ENCODE measurements at places on chromosomes 11 and 22.

- no peak for DNase-seq
Measured at GRCh38 chr22:17802822-17803221, 28.6 kb upstream of the BID start.

DNA sequence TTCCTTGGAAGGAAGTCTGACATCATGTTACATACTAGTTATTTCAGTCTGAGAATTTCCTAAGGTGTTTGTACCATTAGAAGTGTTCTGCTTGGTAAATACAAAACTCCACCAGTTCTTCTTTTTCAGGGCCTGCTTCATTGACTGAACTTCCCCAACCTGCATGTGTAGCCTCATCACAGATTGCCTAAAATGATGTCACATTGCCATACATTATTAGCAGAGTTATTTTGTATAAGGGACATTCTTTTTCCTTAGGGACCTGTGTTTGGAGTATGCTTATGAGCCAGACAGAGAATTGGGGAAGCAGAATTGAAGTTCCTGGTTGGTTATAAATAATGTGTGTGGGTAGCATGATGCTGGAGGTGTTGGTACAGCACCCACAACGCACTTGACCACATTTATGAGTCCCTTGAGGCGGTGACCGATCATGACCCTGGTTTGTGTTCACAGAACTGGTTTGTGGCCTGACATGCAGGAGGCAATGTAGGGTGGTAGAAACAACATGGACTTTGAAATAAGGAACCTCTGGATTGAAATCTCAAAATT, 16.4 kb upstream of the MMP7 start:
- peak; percentile 73 for DNase-seq

DNA sequence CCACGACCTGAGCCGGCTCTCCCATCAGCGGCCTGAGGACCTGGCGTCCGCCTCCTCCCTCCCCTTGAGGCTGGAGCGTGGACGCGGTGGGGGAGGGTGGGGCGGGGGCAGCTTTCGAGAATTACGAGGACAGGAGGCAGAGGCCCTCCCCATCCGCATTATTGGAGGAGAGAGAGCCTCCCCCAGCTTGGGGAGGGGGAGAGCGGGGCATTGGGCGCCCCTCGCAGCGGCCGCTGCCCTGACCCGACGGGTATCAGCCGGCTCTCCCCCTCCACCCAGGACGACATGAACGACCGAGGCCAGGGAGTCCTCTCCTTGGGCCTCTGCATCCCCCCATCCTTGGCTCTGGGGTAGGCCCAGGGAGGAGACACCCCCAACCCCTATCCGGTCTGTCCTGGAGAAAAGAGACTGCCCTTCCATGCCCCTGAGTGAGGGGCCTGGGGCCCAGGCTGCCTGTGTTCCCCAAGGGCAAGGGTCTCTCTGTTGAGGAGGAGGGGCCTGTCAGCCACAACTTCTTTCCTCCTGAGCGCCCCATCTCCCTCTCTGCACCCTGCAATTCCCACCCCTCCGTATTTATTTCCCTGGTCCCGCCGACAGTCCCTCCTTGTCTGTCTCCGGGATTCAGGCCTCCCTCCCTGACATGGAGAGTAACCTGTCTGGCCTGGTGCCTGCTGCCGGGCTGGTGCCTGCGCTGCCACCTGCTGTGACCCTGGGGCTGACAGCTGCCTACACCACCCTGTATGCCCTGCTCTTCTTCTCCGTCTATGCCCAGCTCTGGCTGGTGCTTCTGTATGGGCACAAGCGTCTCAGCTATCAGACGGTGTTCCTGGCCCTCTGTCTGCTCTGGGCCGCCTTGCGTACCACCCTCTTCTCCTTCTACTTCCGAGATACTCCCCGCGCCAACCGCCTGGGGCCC, 495 bp downstream of the GPR137 start:
- DNase-seq = no peak

DNA sequence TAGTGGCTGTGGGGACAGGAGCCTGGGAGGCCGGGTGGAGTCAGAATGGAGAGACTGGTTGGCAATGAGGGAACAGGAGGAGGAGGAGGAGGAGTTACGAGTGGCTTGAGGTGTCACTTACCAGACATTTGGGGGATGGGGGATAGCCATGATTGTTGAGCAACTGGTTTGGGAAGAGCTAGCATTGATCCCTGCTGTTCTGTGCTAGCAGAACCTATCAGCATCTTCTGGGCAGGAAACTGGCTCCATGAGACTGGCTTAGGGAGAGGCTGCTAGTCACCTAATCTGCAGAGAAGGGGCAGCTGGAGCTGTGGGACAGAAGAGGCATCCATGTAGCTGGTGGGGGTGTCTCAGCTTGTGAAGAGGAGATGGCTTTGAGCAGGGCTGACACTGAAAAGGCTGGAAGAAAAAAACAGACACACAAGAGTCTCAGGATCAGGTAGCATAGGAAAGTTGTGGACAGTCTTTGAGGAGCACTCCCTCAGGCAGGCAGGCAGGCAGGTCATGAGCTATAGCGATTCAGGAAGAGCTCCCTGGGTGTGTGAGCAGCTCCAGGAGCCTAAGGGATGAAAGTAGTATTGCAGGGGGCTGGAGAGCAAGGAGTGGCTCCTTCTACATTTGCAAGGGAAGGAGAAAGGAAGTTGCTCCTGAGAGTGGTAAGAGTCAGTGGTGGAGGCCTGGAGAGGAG, 22.3 kb downstream of the PIK3IP1 start:
- DNase-seq = no peak

- no peak for DNase-seq
Measured at GRCh38 chr22:47333625-47334024, 571.2 kb downstream of the TBC1D22A start.

- no peak for DNase-seq
Measured at GRCh38 chr11:83956119-83956697, 670.0 kb upstream of the CCDC90B start.

DNA sequence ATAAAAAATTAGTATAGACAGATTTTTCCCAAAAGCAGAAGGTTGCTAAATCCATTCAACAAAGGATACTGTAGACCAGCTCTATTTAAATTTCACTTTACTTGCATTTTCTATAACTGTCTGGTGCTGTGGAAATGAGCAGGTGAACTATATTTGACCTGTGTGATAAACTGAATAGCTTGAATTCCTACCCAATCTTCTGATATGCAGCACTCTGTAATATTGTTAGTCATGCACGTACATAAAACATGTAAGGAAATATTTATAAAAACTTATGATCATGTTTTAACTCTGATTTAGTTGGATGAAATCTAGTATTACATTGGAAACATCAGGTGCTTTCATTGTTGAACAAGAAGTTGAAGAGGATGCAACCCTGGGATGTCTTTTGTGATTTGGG, 213.6 kb downstream of the DBX1 start:
- no peak for DNase-seq

- DNase-seq = no peak
Measured at GRCh38 chr11:101867951-101868350, 46.9 kb upstream of the CEP126 start.

GRCh38 chr22:30832407-30832987, 136.1 kb downstream of the MORC2 start:
- no peak for DNase-seq

GRCh38 chr11:95698676-95699557, 90.7 kb downstream of the FAM76B start:
- DNase-seq = no peak

DNA sequence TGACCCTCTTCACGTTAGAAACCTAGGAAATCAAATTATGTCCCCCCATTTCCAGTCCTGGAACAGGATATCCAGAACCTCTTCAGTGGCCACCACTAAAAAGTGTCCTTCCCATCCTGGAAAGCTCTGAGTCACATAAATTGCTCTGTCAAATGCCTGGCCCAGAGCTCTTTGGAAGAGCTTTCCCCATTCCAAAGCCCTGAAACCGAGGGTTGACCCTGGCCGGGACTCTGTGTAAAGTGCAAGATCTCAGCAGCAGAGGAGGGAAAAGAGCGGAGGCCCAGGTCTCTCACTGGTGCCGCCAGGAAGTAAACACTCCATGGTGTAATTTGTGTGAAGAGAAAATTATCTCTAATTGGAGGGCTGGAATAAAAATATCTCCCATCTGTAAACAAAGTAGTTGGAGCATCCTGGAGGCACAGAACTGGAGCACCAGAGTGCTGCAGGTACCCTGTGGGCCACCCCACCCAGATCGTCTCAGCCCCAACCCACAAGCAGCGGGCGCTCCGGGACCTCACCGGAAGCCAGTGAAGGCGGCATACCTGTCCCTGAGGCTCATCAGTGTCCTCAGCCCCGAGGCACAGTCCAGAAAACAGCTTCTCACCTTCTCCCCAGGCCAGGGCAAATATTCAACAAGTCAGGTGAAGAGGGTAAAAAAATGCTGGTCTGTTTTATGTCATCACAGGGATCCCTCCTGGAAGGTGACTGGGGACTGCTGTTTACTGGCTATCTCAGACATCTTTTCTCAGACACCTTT, 4.7 kb upstream of the JAM3 start:
- DNase-seq = no peak

- no peak for DNase-seq
Measured at GRCh38 chr11:130431801-130432200, 3.4 kb upstream of the ADAMTS8 start.

- no peak for DNase-seq
Measured at GRCh38 chr11:83571302-83571701, 285.1 kb upstream of the CCDC90B start.

DNA sequence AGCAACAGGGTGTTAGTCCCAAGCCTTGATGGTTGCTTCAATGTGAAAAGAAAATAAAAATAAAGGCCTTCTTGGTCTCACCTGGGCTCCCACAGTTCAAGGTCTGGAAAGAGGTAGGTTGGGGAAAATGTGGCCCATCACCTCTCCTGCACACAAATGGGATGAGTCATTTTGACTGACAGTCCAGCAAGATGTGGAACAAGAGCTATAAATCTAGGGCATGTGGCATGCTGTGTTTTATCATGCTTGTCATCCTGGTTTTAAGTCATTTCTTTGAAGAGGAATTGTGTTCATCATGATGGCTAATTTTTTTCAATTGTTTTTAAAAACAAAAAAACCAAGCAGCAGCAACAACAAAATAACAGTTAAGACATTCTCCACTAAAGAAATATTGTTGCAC, 503.7 kb downstream of the NTM start:
- DNase-seq = no peak

- DNase-seq = no peak
Measured at GRCh38 chr22:19271856-19272535, 19.5 kb downstream of the CLTCL1 start.

- DNase-seq = no peak
Measured at GRCh38 chr22:38082986-38083710, 836 bp downstream of the SLC16A8 start.

GRCh38 chr11:64670975-64671374, 52.0 kb downstream of the NRXN2 start:
- DNase-seq = no peak

DNA sequence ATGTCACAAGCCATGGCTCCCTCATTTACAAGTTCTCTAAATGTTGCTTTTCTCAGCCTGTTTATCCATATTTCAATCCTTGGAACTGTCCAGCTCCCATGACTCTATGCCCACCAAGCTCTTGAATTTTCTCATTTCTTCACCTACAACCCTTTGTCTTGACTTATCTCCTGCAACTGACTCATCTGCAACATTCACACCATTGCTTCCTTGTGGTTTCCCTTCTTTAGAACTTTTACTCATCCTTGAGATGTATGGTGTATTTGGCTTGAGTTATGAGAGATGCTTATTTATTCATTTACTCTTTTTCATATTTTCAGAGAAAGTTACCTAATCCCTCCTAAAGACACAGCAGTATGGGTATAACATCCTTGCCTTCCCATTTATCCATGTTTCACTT, 18.8 kb downstream of the TRIM34 start:
- no peak for DNase-seq

- DNase-seq = no peak
Measured at GRCh38 chr11:43035086-43035485, 276.7 kb upstream of the API5 start.

DNA sequence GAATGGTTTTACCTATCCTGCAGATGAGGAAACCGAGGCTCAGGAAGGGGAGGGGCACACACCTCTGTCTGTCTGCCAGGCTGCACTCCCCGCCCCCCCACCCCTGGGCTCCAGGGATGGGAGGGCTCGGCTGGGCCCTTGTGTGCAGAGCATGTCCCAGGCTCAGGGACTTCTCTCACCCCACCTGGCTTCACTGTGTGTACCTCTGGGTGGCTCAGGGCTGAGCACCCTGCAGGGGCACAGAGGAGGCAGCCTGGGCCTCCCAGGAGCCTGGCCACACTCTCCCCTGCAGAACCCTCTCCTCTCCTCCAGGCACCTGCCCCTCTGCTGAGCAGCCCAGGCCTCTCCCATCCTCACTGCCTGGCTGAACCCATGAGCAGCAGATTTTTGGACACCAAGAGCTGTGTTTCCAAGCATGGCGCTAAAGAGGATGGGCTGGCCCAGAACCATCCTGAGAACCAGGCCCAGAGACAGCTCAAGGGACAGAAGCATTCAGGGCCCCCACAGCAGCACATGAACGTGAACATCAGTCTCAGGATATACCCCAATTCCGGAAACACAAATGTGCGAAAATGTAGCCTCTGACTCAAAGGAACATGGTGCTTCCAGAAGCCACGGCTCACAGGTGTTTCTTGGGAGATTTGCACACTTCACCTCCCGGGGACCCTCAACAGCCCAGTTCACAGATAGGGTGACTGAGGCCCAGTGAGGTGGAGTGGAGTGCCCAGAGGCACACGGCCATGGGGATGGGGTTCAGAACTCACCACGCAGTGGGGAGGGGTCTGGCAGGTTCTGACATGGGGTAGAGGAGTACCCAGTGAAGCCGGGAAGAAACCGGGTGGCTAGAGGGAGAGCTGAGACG, 10.5 kb downstream of the EMID1 start:
- no peak for DNase-seq

DNA sequence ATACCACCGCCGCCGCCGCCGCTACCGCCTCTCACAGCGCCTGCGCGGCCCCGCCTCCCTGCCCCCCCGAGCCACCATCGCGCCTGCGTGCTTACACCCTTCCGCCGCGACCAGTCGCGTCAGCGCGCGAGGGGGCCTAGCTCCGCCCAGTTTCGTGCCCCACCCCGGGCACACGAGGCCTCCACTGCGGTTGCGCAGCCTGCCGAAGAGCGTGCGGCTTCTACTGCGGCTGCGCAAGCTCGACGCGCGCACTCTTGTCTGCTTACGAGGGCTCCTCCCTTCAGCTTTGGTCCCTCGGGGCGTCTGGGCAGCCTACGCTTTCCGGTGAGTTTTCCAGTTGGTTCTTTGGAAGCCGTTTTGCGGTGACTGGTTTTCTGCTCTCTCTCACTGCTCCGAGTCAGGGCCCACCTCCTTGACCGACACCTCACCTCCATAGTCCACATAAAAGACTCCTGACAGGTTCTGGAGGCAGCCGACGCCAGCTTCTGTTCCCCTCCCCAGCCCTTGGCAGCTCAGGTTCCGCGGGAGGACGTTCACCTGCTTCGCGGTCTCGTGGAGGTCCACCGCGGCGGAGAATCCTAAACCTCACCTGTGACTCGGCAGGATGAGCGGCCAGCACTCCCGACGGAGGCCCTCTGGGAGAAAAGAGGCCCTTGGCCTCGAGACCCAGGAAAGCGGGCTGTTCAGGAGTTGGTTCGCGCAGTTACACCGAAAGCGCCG, at the start of gene PITPNB:
Gene PITPNB (minus strand): TSS at position 35 of the 720 bp plus-strand sequence. CDS start 65 bp downstream, outside the sequence.
- DNase-seq = peak; percentile 98

GRCh38 chr11:22346282-22346681, 8.1 kb downstream of the SLC17A6 start:
- no peak for DNase-seq

- no peak for DNase-seq
Measured at GRCh38 chr11:75387736-75388294, 11.5 kb upstream of the RPS3 start.

GRCh38 chr11:17653611-17654010, 65.8 kb upstream of the MYOD1 start:
- DNase-seq = no peak

Data from CD4-positive, alpha-beta T cell treated with Interleukin-15 for 1 hour (primary cell).